Aorta (tissue), 5 donors: ENCODE measurements at places on chromosomes 7 and 10.

- DNase-seq = no peak
Observed at GRCh38 chr10:49049660-49050059, 65.7 kb downstream of the VSTM4 start.

- no peak for DNase-seq
Observed at GRCh38 chr10:92290076-92290836, 622 bp downstream of the CPEB3 start.

DNA sequence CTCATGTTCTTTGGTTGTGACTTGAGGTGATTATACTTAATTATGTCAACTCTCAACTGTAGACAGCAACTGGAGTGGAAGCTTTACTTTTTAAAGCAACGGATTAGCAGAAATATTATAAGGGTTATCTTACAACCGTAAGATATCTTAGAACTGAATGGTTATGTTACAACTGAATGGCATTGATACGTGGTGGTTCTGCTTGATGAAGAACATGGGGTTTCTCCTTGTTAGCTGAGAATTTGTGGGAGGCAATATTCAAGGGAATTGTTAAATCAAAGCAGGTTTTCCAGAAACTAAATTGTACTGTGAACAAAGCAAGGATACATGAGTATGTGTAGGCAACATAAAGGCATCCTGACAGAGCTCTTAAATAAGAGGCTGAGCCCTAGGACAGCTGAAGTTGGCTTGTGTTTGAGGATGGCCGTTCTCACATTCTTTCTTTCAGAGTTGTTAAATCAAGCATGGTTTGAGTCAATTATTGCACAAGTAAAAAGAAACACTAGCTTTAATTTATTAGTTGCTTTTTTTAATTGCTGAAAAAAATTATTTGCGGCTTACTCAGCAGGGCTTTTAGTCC lies 350.0 kb downstream of the PLXDC2 start:
- DNase-seq = no peak

- DNase-seq = no peak
Observed at GRCh38 chr7:124031919-124032318, 948 bp downstream of the TMEM229A start.

GRCh38 chr10:97689559-97690020 lies 2.5 kb upstream of the AVPI1 start:
- no peak for DNase-seq

DNA sequence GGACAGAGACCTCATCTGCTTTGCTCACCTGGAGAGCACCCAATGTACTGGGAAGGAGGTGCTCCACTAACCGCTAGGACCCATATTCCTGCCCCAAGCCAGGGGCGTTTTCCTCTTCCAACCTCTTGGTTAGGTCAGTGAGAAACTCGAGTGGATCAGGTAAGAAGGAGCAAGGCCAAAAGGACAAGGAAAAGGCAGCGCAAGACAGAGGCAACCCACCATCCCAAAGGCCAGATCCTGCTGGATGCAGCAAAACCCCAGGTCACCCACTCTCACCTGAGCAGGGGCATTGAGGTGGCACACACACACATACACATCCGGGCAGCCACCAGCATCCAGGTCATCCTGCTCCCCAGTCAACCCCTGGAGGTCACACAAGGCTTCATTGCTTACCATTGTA lies 105.1 kb downstream of the GRID1 start:
- DNase-seq = no peak

GRCh38 chr7:137798073-137798763 lies 48.6 kb downstream of the DGKI start:
- DNase-seq = no peak

DNA sequence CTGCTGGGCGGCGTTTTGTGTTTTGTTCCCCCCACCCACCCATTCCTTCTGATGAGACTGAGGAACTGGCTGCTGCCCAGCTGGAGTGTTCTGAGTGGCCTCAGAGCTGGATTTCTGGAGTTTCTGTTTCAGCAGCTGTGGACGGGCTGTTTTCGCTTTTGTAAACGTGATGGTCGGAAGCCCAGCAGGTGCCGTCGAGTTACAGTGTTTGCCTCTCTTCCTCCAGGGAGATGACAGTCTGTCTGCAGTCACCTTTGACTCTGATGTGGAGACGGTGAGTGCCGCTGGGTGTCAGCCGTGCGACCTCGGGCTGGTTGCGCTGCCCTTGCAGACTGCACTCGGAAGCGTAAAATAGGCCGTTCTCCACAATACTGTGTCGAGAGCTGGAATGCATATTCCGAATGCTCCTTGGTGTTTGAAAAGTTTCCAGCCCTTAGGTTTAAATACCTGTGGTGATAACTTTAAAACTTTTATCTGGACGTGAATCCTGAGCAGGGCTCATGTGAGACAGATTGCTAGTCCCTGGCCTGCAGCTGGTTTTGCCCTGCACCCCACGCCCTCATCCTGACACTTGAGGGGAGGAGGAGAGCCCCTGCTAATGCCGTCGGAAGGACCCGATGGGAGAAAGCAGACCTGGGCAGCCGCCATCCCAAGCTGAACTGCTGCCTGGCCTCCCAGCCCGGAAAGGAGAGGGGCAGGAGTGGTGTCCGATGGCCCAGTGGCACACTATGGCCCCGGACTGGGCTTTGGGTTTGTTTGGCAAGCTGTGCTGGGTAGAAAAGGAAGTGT lies 8.3 kb downstream of the IQCE start:
- no peak for DNase-seq

DNA sequence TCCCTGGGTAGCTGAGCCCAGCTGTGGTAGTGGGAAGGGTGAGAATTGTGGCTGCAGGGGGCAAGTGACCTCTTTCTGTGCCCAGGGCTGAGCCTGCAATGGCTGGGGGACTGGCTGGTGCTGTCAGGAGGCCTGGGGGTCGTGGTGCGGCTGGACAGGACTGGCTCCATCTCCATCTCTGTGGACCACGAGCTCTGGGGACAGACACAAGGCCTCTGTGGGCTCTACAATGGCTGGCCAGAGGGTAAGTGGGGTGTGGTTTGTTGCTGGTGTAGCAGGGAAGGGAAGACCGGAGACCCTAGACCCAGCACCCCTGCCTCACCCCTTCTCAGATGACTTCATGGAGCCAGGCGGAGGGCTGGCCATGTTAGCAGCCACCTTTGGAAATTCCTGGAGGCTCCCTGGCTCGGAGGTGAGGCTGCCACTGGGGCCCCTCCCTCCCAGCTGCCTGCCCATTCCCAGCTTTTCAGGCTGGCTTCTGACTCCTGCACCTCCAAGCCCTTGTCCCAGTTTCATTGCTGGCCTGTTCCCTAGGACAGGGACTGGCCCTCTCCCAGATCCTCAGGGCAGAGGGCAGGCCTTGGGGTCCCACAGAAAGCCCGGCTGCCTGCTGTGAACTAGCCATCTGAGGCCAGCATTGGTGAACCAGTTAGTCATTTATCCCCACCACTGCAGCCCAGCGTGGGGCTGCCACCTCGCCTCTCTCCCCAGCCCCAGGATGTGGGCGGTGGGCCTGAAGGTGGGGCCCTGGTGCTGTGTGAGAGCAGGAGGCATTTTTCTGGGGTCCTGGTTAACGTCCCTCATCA lies 5.5 kb upstream of the ZNF467 start:
- no peak for DNase-seq

DNA sequence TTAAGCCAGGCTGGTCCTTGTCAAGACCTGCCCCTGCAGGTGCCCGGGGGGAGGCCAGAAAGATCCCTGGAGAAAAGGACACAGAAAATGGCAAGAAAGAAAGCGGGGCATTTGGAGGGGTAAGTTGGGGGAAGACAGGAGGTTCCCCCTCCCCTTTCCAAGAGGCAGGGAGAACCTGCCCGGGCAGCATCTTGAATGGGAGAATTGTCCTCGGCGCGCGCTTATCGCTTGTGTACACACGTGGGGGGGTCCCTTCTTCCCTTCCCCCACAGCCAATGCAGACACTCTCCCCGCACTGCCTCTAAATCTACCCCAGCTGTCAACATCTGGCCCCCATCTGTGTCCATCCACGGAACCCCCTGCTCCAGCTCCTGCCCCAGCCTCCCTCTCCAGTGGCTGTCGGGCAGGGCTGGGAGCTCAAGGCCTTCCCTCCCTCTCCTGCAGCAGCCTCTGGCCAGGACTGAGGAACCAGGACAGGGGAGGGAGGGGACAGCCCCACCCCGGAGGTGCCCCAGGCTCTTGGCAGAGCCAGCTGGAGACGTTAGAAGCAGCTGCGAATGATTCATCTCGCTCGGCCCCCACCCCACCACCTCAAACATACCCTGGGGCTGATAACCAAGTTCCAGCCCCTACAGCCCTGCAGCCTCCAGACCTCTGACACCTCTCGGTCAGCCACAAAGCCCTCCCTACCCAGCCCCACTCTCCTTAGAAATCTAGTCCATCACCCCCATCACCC lies 25.3 kb downstream of the EPHB4 start:
- DNase-seq = no peak
